SJCRH30 (cell line): ENCODE measurements at places on chromosomes 7 and 10. TPM values are rescaled to one million over a fixed set of nuclear protein-coding genes. Genes with fewer than 3 reads are reported as not detected.

GRCh38 chr10:114384181-114384580, 20.1 kb downstream of the AFAP1L2 start:
- H3K4me1 ChIP-seq: peaks cover 29% of the 10 kb centered on the region
- no peaks in the 10 kb centered on the region for H3K27me3 ChIP-seq
- H3K27ac ChIP-seq: no peak overlapping the region
- no peak for DNase-seq
- H3K36me3 ChIP-seq: no peaks in the 10 kb centered on the region

DNA sequence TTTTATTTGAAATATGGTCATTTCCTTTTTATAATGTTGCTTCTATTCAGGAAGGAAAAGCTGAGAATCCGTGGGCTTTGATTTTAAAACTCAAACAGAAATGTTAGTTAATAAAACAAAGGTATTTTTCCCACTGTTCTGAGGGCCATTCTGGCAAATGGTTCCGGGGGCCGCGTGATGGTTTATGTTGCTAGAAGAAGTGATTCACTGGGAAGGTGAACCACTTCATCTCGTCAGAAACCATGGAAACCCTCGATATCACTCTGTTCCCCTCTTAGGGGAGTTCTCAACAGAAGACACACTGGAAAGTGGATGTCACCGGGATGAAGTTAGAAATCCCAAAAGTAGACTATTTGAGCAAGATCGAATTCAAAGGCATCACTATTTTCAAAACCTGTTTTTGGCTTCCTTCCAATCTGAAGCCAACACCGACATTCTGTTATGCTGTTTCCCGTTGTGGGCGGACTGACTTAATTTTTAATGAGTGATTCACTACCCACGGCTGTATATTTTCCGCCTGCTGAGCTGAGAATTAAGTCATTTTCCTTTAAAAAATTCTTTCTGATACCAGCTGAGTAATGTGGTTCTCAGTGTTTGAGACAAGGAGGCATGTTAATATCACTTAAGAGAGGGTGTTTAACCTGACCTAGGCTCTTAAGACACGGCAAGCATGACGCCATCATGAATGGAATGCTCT, 84.1 kb downstream of the PTPRE start:
- H3K4me3 ChIP-seq: peak overlapping the region; percentile 26; the same call in 1 of the 2 replicates
- no peak for DNase-seq
- no peaks in the 10 kb centered on the region for H3K36me3 ChIP-seq
- peaks cover 9% of the 10 kb centered on the region for H3K4me1 ChIP-seq
- peaks cover 4% of the 10 kb centered on the region; the same call in 1 of the 2 replicates for H3K27me3 ChIP-seq
- H3K27ac ChIP-seq: peak overlapping the region; percentile 39

- no peak overlapping the region for H3K4me3 ChIP-seq
- no peaks in the 10 kb centered on the region for H3K4me1 ChIP-seq
- DNase-seq: peak; percentile 12
- no peaks in the 10 kb centered on the region for H3K36me3 ChIP-seq
These were observed 27.1 kb downstream of the NMT2 start for GRCh38 chr10:15141136-15142054.

DNA sequence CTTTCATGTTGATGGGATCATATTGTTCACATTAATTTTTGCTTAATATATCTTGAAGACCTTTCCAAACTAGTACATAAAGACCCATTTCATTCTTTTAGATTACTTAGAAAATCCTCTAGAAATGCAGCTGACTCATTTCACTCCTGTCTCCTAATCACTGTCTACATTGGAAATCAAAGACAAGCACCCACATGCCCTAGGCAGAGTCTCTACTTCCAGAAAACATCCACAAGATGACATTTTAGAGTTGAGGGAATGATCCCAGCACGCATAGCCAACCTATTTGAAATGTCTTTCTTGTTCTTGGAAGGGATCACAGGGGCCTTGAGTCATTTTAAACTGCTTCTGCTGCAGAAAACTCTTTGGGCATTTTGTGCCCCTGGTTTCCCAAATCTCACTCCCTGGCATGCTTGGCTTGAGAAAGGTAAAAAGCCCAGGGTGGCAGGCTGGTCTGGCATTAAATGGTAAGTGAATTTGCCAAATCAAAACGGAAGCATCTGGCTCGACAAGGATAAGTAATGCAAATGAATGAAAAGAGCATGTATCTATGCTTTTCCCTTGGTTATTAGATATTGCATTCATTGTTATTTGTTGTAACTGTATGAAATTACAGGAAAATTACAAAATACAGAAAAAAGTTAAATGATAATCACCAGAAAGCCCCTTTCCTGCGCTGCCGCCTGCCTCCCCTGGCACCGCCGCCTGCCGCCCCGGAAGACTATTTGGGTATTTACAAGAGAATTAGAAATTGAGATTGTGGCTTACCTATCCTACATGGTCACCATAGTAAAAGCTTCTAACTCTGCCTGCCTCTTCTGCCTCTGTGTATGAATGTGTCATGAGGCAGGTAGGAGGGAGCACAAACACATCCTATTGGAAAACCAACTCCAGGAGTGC, 225.3 kb downstream of the PTEN start:
- no peaks in the 10 kb centered on the region for H3K27me3 ChIP-seq
- no peak overlapping the region for H3K4me3 ChIP-seq
- no peaks in the 10 kb centered on the region for H3K36me3 ChIP-seq
- H3K4me1 ChIP-seq: no peaks in the 10 kb centered on the region

- no peaks in the 10 kb centered on the region for H3K27me3 ChIP-seq
- H3K36me3 ChIP-seq: no peaks in the 10 kb centered on the region
- no peak overlapping the region for H3K4me3 ChIP-seq
- no peaks in the 10 kb centered on the region for H3K4me1 ChIP-seq
- no peak for DNase-seq
- no peak overlapping the region for H3K27ac ChIP-seq
These were observed 88.1 kb downstream of the FOXL3 start for GRCh38 chr7:378041-378420.

- no peaks in the 10 kb centered on the region for H3K36me3 ChIP-seq
- H3K4me1 ChIP-seq: peaks cover 33% of the 10 kb centered on the region
- H3K27me3 ChIP-seq: no peaks in the 10 kb centered on the region
- DNase-seq: peak; percentile 82
- H3K27ac ChIP-seq: peak within 1 kb of the TSS; percentile 91
These were observed at the start of gene FOXP2 for GRCh38 chr7:114414156-114415063. TSS of gene FOXP2 (plus strand) at chr7:114414815. CDS start at chr7:114426512, 11,697 bp downstream.

DNA sequence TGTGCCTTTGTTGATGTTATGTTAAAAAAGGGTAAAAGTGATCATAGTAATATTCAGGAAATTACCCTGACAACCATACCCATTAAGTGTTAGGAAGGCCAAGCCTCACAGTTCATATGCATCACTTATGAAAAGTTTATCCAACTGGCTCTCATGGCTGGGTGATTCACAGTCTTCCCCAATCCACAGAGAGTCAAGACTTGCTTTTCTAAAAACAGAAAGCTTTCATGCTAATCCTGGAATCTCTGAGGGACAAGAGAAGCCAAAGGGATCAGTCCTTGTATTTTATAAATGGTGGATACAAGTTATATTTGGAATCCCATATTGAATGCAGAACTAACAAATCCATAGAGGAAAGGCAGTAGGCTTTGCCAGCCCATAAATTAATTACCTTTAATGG, 218.3 kb downstream of the JAZF1 start:
- H3K4me3 ChIP-seq: no peak overlapping the region
- no peaks in the 10 kb centered on the region for H3K27me3 ChIP-seq
- H3K4me1 ChIP-seq: 0 out of 2 replicates have a peak, but pooled peaks cover 4% of the 10 kb centered on the region
- no peak overlapping the region for H3K27ac ChIP-seq

The TAF6 gene
- total RNA-seq: 42.2 and 47.8 TPM in 2 replicates

The OPN1SW gene
- not detected in 2 replicates for total RNA-seq
